ENCODE measurements at places on chromosomes 4 and X. TPM values are rescaled to one million over a fixed set of nuclear protein-coding genes. Genes with fewer than 3 reads are reported as not detected.

The OTC gene
- not detected for total RNA-seq

The CPLX1 gene
- total RNA-seq: 0.15 TPM

The RPS6KA6 gene
- 0.17 TPM for total RNA-seq

The PPP3CA gene
- 25.9 TPM for total RNA-seq

The FGA gene
- not detected for total RNA-seq

The GPR50 gene
- not detected for total RNA-seq

Measured in activated CD8-positive, alpha-beta memory T cell treated with anti-CD3 and anti-CD28 coated beads for 36 hours (primary cell).